Astrocyte of the hippocampus (primary cell): ENCODE measurements at places on chromosomes 7 and 10.
A peak's percentile ranks its signal among the peaks of the same experiment; 100 is the strongest.

DNA sequence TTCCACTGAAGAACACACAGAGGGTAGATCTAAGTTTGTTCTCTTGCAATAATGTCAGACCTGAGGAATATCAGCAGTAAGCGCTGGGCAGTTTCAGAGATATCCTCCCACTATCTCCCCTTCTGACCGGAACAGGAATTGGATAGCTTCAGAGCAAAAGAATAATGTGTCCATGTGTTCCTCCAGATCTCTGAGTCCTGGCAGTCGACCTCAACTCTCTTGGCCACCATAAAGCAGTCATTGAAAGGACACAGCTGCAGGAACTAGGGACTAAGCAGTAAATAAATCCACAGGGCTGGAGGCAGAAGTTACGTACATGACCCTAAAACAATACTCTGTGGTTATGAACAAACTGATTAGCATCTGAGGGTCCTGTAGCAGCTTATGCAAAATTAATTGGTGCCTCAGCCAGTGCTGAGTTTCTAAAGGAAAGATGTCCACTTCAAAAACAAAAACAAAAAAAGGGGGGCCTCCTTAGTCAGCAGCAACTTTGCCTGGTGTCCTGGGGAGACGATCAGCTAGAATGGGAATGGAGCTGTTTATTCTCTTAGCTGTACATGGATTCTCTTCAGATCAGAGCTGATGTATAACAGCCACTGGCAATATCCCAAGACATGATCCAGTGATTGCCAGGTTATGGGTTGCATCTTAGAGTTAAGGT is 6.4 kb upstream of the PRTFDC1 start:
- DNase-seq: peak; percentile 68

DNA sequence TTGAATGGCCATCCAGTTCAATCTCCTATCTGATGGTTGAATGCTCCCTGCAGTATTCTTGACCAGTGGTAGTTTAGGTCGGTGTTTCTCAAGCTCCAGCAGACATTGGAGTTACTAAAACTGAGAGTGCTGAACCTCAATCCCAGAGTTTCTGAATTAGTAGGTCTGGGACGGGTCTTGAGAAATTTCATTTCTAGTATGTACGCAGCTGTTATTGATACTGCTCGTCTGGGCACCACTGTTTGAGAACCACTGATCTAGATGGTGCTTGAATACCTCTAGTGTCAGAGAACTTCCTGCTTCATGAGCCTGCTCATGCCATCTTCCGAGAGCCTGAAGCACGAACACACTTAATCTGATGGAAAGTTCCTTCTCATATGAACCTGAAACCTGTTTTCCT is 99.4 kb upstream of the CREB5 start:
- no peak for DNase-seq

GRCh38 chr7:116569737-116570136 is 44.9 kb downstream of the CAV1 start:
- DNase-seq: no peak

- no peak for DNase-seq
These were observed 6.1 kb downstream of the ZNF853 start for GRCh38 chr7:6621195-6622133.

DNA sequence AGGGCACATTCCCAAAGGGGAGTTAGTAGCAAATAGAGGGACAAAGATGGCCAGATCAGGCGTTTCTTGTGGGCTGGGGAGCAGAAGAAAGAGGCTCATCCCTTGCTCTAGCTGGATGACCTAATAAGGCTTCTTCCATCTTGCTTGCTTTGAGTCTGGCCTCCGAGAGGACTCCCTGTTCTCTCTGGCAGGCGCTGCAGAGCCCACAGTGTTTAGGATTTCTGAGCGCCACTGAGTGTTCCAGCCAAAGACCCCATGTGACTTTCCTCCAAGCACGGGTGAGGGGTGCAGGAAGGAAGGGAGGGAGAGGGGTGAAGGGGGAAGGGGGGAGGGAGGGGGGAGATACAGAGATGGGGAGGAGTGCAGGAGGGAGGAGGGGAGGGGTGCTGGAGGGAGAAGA is 203.8 kb upstream of the SVIL start:
- DNase-seq: no peak

GRCh38 chr7:132140341-132140740 is 435.9 kb downstream of the PLXNA4 start:
- DNase-seq: peak; percentile 22

- peak; percentile 46 for DNase-seq
These were observed 3.5 kb downstream of the FASTK start for GRCh38 chr7:151076863-151077704.

DNA sequence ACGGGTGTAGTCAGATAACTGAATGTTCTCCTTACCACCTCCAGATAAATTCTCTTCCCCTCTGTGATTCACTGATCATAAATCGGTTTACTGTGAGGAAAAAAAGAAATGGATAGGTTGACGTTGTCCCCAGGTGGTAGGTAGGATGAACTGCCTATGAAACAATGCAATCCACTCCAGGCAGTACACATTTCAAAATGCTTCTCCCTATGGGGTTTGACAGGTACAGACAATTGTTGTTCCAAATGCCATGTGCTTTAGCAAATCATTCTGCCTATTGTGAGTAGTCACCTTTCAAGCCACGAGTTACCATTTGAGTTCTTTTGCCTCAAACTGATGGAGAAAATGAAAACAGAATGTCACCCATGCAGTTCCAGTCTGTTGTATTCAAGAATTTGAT is 21.8 kb downstream of the VIM start:
- DNase-seq: no peak

DNA sequence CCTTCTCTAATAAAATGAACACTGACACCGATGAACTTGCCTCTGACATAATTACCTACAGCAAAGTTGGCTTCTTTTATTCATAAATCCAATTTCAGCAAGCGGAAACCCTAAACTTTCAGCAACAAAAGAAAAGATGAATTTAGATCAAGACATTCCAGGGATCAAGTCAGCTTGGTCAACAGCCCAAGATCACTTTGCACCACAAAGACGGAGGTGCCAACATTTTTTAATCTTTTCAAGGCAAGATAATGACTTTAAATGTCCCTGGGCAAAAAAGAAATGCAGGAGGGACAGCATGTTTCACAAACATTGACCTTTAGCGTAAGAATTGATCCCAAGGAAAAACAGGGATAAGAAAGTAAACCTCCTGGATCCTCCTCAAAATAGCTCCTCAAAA is 636.9 kb downstream of the PARD3 start:
- DNase-seq: no peak

DNA sequence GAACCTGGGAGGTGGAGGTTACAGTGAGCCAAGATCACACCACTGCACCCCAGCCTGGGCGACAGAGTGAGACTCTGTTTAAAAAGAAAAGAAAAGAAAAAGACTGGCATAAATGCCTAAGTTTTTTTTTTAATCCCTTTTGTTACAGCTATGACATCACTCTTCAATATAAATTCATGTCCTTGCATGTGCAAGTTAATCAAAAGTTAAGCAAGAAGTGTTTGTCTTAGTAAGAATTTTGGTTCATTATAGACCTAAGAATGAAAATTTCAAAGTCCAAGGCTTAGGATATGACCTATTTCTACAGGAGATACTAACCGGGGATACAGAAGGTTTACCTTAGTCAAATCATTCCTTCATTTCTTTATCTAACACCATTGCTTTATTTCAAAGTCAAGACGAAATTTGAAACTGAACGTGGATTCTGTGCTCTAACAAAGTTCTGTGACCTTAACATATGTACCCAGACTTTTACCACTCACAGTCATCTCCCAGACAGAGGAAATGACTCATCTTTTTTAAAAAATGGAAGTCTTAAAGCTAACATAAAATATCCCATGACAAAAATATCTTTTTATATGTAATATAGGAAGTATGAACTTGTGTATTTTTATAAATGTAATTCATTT is 29.3 kb upstream of the ITGB8 start:
- DNase-seq: no peak

- no peak for DNase-seq
These were observed 29.6 kb downstream of the ABCB4 start for GRCh38 chr7:87445897-87446296.

DNA sequence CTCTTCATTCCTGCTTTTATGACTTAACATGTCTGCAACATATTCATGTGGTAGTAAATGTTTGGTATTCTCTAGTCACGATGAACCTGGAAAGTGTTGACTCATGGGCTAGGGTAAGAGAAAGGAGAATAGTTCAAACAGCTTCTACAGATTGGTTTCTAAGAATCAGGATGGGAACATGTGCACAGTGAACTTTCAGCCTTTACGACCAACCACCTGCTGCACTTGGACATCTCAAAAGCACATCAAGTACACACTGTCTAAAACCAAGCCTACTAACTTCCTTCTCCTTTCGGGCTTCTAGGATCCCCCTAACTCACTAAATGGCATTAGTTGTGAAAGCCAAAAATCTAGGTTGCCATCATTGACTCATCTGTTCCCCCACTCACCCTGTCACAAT is 85.5 kb downstream of the CUL2 start:
- DNase-seq: no peak

DNA sequence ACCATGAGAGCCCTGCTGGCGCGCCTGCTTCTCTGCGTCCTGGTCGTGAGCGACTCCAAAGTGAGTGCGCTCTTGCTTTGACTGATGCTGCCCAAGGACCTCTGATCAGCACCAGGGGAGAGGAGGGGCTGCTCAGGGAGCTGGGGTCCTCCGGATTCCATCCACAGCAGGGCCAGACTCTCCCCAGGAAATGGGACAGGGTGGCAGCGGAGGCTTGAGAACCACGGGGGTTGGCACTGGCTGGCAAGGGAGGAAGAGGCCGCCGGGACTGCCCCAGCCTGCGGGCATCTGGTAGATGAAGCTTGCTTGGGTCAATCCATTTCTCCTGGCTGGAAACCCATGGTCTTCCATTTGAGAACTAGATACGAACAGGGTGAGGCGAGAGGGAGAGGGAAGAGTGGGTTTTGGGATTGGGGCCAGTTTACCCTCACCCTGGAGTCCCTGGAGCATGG is 647 bp downstream of the PLAU start:
- no peak for DNase-seq

GRCh38 chr10:21650353-21650752 is 116.3 kb downstream of the MLLT10 start:
- no peak for DNase-seq

- no peak for DNase-seq
These were observed 125.2 kb downstream of the TACC2 start for GRCh38 chr10:122113945-122114747.

DNA sequence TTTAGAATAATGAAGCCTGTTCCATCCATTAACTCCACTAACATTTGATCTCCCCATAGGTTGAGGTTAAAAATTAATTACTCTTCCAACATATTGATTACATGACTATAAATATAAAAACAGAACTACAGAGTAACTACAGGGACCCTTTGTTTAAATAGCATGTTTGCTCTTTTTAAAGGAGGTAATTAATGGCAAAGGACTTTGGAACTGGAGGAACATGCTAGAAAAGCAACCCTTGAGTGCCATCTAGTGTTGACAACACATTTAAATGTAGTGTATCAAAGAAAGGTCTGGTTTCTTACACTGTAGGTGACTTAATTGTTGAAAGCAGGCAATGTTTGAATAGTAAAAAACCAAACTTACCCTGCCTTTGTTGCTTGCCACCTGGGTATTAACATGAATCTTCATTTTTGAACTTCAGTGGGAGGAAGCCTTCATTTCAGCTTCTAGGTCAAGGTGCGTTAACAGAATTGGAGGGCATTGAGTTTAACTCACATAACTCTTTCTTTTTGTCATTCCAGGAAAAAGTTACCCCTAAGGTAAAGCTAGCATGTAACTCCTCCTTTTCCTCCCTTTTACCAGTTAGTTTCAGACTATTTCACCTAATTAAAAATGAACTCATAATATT is 52.6 kb upstream of the CAPZA2 start:
- peak; percentile 82 for DNase-seq

GRCh38 chr10:122140461-122140902 is 130.6 kb upstream of the BTBD16 start:
- DNase-seq: peak; percentile 46

DNA sequence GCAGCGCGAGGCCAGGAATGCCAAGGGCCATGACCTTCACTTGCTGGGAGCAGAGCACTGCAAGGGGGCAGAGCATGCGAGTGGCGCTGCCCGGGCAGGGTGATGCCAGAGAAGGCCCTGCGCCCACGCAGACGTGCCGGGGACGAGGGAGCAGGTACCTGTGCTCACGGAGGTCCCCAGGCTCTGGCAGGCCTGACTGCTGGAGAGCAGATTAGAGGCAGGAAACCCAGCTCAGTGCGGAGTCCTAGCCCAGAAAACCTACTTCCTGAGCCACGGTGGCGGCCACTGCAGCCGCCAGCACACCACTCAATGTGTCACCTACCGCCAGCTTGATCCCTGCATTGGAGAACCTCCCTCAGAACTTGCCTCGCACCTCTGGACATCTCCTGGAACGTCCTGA is 148.4 kb downstream of the MAD1L1 start:
- no peak for DNase-seq

- no peak for DNase-seq
These were observed 276.9 kb downstream of the SKAP2 start for GRCh38 chr7:26587536-26587935.

GRCh38 chr10:98485959-98486358 is 39.2 kb upstream of the HPS1 start:
- DNase-seq: peak; percentile 10

DNA sequence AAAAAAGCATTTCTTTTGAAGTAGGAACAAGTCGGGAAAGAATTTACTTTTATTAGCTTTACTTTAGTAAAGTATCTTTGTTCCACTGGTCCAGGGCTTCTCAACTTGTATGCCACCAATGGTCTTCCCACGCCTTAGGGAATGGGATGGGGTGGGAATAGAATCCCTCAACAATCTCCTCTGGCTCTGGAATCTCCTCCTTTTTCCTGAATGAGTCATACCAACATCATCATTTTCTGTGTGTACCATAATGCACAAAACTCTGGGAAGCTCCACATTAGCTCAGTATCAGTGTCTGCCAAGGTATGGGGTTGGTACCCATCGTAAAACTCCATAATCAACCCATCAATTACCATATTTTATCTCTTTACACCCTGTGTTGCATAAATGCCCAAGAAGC is 159.4 kb upstream of the BMPER start:
- DNase-seq: no peak

DNA sequence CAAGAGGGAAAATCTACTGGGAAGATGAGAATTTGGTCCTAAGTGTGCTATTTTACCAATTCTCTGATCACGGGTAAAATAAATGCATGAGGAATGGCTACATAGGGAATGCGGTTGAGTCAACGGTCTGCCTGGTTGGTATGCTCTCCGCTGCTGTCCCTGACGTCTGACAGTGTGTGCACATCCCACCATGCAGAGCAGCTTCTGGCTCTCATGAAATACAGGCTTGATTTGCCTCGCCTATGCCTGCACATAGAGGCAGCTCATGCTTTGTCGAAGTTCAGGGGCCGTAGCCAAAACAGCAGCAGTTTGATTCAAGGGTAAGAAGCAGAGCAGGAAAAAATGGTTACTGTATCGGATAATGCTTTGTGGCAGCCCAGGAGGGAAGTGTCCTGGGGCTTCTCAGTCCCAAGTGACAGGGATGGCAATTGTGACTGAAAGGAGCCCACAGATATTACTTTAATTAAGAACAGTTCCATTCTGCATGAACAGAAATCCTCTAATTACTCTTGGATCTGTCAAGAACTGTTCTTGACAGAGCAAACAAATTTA is 268.4 kb upstream of the SLC26A5 start:
- no peak for DNase-seq

DNA sequence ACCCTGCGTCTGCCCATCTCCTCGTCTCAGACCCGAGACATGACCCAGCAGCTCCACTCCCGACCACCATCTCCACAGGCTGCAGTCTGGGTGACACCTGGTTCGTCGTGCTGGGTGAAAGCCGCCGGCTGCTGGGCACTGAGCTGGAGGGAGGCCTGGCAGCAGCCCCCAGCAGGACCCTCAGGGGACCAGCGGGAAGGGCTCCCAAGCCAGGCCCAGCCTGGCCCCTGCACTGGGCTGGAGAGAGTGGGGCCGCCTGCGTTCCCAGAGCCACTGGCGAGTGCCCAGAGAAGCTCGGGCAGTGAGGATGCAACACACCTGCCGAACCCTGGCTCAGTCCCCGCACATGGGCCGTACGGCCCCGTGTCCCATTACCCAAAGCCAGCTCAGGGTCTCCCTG is 21.3 kb downstream of the CFAP46 start:
- DNase-seq: no peak
